Mesenteric fat pad (tissue), 1 donor: ENCODE measurements at places on chromosomes 3 and 15. TPM values are rescaled to one million over a fixed set of nuclear protein-coding genes. Genes with fewer than 3 reads are reported as not detected.

WWTR1 gene
- total RNA-seq = 65.9 TPM

THAP10 gene
- total RNA-seq = 1.0 TPM

ULK4 gene
- 7.9 TPM for total RNA-seq

WNT5A gene
- 1.7 TPM for total RNA-seq

CHRD gene
- total RNA-seq = 11.3 TPM

ACTC1 gene
- total RNA-seq = 0.55 TPM

GCSAM gene
- not detected for total RNA-seq

ACKR2 gene
- total RNA-seq = 5.6 TPM

CCDC13 gene
- 1.3 TPM for total RNA-seq

PCSK6 gene
- total RNA-seq = 16.9 TPM

SLC35G2 gene
- 19.5 TPM for total RNA-seq

NRG4 gene
- not detected for total RNA-seq

RTP4 gene
- 1.6 TPM for total RNA-seq

SLC24A5 gene
- not detected for total RNA-seq

CTXND1 gene
- not detected for total RNA-seq

ZNF80 gene
- total RNA-seq = not detected

MAN2A2 gene
- total RNA-seq = 104 TPM

TMEM45A gene
- 32.0 TPM for total RNA-seq

GALNT15 gene
- 275 TPM for total RNA-seq

IQCF5 gene
- not detected for total RNA-seq

FBXL22 gene
- 1.0 TPM for total RNA-seq

RTP1 gene
- total RNA-seq = not detected

UBAP1L gene
- 3.9 TPM for total RNA-seq

PLSCR2 gene
- not detected for total RNA-seq

RASGRP1 gene
- total RNA-seq = 1.1 TPM

ATP10A gene
- 27.2 TPM for total RNA-seq

CFAP100 gene
- total RNA-seq = not detected

GREM1 gene
- total RNA-seq = 435 TPM

OIP5 gene
- not detected for total RNA-seq

RAD18 gene
- 6.6 TPM for total RNA-seq

C3orf85 gene
- total RNA-seq = not detected
